AG04449 (cell line): ENCODE measurements at places on chromosomes 11 and 22.

DNA sequence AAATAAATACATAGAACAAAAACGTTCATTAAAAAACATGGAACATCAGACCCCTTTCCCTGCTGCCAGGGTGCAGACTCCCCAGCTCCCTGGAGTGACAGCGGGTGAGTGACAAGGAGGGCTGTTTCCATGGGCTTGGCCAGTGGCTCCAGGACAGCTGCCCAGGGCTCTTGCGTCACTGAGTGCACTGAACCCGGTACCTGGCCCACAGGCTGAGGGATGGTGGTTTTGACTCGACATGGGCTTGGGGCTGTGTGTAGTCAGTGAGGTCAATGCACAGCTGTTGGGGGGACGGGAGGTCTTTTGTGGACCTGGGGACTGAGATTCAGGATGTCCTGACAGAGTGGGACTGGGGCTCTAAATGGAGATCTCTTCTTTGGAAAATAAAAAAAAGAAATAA lies 142.1 kb upstream of the B3GAT1 start:
- DNase-seq = no peak

DNA sequence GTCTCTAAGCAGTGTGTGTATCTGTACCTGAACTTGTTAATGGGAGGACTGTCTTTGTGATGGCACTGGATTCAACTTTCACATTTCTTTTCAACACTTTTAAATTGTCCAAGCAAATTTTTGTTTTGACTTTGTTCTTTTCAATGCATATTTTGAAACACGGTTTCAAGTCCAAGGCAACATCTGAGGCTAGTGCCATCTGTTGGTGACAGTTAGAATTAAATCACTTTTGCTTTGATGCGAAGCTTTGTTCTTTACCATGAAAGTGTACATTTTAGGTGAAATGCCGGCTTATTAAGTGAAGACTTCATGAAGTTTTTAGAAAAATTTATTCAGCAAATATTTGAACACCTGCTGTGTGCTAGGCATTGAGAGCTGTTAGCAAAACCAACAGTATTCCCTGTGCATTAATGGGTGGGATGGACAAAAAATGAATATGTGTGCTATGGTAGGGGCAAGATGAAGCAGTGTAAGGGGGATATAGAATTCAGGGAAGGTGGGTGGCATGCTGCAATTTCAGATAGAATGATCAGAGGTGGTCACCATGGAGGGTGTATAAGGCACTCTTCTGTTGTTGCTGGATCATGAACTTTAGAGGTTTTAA lies 70.2 kb downstream of the DDX10 start:
- no peak for DNase-seq

DNA sequence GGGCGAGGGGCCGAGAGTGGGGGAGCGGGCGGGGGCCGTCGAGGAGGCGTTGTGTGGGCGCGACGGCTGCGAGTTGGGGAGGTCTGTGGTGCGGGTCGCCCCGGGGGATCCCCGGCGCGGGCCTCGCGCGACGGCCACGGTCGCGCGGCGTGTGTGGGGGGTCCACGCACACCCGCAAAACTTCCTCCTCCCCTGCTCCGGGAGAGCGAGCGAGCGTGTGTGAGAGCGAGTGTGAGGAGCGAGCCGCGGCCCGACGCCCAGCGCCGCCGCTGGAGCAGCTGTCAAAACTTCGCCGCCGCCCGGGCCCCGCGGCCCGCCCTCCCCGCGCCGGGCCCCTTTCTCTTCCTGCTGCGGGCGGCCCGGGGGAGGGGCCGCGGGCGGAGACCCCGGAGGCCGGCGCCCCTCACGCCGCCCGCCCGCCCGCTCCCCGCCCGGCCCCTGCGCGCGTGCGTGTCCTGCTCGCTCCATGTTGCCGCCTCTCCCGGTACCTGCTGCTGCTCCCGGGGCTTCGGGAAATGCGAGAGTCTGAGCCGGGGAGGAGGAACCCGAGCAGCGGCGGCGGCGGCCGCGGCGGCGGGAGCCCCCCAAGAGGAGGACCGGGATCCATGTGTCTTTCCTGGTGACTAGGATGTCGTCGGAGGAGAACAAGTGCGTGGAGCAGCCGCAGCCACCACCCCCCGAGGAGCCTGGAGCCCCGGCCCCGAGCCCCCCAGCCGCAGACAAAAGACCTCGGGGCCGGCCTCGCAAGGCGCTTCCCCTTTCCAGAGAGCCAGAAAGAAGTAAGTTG lies 9.0 kb upstream of the CCT8L2 start:
- DNase-seq = no peak

DNA sequence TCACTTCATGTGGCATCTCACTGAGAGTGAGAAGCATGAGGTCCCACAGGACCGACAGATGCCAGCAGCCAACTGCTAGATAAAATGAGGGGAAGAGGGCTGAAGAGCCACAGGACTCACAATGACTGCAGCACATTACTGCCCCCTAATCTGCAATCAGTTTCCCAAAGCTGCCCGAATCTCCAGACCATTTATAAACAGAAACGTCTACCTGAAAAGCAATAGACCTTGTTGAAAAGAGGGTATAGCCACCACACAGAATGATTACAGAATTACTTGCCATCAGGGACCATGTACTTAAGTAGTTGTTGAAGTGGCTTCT lies 12.4 kb upstream of the TEF start:
- no peak for DNase-seq

DNA sequence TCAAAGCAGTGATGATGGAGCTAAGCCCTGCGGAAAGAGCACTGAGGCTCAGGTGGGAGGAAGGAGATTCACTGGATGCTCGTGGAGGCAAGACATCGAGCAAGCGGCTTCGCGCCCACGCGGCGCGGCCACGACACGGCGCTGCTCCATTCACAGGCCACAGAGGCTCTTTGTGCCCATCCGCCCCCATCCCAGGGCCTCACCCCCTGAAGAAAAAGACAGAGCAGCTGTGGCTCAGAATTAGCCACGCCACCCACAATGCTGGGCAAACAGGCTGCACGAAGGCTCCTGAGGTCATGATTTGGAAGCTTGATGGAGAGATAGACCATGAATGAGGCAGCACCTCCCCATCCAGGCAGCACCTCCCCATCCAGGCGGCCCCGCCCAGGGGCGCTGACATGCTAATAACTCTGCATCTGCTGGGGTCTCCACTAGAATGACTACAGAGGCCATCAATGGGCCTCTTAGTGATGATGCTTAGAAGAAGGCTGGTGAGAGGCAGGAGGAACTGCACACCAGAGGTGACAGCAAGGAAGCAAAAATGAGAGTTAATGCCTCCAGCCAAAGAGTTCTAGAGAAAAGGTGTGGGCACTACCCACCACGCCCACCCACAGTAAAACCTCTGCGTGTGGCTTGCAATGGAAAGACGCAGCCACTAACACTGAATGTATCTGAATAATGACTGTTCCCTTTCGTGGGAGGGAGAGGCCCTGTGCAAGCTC lies 43.5 kb downstream of the MYH9 start:
- DNase-seq = no peak

- DNase-seq = no peak
Observed at GRCh38 chr11:13503393-13503792, 7.6 kb upstream of the PTH start.
